Renal pelvis (tissue), 12 donors: ENCODE measurements at places on chromosomes 11 and 22. TPM values are rescaled to one million over a fixed set of nuclear protein-coding genes. Genes with fewer than 3 reads are reported as not detected.

DNA sequence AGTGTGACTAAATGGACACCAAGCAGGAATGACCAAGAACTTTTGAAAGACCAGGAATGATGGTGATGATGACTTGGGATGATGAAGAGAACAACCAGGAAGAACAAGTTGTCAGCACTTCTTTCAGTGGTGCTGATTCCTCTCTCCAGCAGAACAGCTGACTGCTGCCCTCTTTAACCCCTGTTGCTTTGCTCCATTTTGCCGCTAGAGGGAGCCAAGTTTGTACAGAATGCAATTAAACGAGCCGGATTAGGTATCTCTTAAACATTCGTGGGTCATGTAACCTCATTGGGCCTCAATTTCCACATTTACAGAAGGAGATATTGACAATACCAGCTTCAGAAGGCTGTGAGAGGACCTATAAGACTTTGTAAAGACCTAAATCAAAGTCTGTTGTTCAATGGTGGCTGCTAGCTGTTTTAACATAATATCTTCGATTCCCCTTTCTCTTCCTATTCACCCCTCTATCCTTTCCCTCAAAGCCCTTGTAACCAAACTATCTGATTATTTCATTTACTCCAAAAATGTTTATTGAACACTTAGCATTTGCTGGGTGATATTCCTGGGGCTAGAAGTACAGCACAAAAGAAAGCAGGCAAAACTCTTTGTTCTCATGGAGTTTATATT, 1.9 kb downstream of the OR4S1 start:
- peak; percentile 36 for DNase-seq

- no peak for DNase-seq
Measured at GRCh38 chr11:44568658-44569473, 3.4 kb downstream of the CD82 start.

DNA sequence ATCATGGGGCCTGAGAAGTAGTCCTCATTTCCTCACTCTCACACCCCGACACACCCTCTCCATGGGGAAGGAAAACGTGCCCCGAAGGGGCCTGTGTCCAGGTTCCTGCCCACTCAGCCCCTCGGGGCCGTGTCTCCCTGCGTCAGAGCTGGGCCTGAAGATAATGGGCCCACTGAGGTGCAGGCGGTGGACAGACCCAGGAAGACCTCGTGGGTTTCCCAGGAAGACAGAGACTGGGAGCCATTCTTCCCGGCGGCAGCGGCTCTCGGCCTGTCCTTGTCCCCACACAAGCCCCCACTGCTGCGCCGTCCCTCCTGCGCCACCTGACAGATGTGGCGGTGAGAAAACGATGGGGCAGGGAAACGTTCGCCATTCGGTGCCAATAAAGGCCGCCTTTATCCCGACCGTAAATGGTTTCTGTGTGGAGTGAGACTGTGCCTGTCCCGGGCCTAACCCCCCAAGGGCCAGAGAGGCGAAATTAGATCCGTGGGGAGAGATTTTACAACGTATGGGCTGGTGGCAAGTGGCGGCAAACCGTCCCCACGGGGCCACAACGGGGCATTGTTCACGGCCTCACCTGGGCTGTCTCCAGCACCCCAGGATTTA, 89.0 kb downstream of the CDKN1C start:
- DNase-seq = no peak

GRCh38 chr11:73784080-73784634, 3.5 kb upstream of the MRPL48 start:
- no peak for DNase-seq

- no peak for DNase-seq
Measured at GRCh38 chr11:93717501-93717900, 23.8 kb downstream of the TAF1D start.

DNA sequence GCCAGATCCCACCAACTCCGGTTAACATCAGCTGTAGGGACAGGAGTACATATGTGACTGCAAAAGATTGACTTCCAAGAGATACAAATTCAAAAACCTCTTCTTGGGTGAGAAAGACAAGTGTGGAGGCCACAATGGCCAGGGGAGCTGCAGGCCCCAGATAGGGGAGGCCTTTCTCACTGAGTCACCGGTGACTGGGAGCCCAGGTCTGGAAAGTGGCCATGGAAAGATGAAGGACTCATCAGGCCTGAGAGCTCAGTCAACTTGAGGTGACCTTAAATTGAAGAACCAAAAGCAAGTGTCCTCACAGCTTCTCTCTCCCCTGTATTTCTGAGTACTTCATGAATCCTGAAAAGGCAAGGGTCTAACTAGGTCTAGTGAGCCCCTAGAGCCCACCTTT, 90.4 kb upstream of the CLPB start:
- no peak for DNase-seq

GRCh38 chr22:37285937-37286336, 3.6 kb downstream of the CYTH4 start:
- no peak for DNase-seq

- no peak for DNase-seq
Measured at GRCh38 chr11:96267001-96267495, 75.9 kb downstream of the MAML2 start.

GRCh38 chr11:45388472-45388871, 102.3 kb upstream of the SYT13 start:
- DNase-seq = no peak

- DNase-seq = no peak
Measured at GRCh38 chr22:31646186-31647019, 15.6 kb downstream of the PISD start.

- DNase-seq = no peak
Measured at GRCh38 chr11:103929170-103929903, 107.1 kb upstream of the DDI1 start.

DNA sequence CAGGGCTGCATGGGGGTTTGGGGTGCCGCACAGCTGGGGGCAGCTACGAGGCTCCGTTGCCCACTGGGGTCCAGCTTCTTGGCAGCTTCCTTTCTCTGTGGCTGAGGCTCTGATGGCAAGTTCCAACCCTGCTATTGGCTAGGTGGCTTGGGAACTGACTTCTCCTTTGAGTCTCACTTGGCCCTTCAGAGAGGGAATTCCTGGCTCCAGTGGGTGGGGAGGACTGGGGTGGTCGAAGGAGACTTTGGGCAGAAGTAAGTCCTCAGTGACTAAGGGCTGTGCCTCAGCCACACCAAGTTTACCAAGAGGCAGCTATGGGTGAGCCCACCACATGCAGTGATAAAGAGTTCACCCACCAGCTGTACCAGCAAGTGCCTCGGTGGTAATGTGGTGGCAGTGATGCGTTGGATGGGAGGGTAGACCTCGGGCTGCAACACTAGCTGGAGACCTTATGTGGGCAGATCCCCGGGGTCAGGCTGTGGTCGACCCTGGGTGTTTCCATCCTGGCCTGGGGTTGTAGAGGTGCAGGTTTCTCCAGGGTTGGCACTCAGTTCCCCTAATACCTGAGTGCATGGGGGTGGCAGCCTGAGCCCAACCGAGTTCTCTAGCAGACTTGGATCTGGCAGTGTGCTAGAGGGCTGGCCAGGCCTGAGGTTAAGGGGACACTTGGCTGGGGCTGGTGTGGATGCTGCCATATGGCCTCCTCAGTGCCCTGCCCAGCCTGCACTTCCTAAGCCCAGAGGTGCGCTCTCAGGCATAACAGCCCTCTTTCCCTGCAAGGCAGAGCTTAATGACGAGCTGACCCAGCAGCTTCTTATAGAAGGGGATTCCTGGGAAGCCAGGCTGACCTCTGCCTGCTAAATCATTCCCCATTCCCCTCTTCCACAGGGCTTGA, 197.0 kb upstream of the CADM1 start:
- no peak for DNase-seq

- no peak for DNase-seq
Measured at GRCh38 chr11:121300972-121301699, 8.6 kb downstream of the SC5D start.

DNA sequence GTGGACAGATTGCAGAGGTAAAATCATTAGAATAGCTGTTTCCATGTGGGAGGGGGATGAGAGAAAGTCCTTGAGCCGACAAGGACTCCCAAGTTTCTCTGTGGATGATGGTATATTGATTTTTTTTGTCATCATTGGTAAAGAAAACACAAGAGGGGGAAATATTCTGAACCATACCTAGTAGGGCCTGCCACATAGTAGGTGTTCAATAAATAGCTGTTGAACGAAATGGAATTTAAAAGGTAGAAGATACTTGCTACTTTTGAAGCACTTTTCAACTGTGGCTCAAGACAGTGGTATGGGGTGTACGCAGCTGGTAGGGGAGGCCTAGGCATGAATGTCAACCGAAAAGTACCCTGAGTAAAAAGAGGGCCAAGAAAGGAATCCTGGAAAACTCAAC, 2.1 kb downstream of the CAVIN3 start:
- no peak for DNase-seq

DNA sequence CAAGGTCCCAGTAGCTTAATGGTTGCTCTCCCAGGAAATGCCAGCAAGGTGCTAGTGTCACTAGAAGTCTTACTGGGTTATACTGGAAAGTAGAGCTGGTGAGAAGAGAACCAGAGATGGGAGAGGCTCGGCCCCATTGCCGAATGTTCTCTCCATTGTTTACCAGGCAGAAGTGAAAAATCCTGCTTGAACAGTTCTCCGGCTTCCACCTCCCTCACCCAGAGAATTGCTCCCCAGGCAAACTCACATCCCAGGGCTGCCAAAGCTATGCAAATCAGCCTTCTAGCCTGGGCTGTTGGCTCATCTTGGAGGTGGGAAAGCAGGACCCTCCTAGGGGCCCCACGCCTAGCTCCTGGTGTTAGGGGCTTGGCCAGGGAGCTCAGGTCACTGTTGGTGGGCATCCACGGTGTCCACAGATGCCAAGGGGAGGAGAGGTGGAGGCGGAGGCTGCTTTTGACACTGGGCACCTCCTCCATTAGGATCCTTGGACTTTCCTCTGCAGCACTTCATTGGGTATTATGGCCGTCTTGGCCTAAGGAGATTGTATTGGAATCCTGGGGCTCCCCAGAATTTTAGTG, 20.1 kb downstream of the POU2F3 start:
- DNase-seq = no peak

DNA sequence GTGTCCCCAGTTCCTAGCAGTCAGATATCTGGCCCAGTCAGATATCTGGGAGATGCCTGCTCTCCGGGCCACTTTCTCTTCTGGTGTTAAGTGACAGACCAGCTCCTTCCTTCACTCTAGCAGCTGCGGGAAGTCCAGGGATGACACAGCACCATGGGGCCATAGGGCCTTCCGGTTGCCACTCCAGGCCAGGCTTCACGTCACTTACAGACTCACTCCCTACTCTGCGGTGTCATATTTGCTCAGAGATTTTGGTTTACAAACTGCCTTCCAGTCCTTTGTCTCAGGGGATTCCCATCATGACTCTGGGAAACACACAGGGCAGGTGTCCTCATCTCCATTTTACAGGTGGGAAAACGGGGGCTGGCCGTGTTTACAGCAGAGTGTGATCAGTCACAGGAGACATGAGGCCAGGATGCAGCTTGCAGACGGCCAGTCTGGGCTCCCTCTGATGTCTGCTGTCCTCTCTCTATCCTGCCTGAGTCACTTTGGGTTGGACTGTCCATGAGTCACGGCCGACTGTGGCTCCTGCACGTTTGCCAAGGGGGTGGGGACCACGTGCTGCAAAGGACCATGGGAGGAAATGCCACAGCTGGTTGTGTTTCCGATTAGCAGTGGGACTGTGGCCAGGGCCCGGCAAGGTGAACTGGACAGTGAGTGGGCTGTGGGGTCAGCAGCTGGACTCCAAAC, 8.2 kb upstream of the TBC1D22A start:
- peak; percentile 67 for DNase-seq

- DNase-seq = no peak
Measured at GRCh38 chr11:77438487-77438886, 35.4 kb downstream of the PAK1 start.

DNA sequence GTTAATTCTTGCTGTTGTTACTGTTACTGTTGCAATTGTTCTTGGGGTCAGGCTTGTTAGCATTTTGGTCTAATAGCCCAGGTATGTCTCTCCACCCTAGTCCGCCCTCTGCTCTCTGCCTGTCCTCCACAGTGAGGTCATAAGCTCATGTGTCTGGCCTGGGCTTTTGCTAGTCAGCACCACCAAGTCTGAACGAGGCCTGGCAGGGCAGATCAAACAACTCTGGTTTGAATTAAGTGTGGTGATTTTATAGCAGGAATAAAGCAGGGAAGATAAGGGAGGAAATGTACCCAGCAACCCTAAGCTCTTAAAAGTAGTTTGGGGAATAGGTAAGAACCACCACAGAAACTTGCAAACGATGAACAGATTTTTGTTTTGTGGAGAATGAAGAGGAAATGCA, 98.7 kb downstream of the ABTB2 start:
- DNase-seq = no peak

- DNase-seq = no peak
Measured at GRCh38 chr11:117822074-117823033, 2.2 kb downstream of the FXYD2 start.

DNA sequence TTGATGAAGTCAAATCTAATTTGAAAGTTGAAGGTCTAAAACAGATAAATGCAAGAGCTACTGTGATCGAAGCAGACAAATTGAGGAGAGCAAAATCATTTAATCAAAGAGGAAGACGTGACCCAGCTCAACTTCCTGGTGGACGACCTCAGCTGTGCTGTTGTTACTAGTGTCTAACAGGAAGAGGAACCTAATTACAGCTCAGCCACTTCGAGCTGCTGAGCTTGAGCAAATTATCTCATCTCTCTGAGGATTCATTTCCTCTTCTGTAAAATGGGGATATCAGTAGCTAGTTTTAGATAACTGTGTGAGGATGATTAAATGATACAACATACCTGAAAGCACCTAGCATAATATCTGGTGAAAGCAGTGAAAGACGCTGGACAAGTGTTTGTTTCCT, 48.6 kb upstream of the OLFML1 start:
- DNase-seq = no peak

DNA sequence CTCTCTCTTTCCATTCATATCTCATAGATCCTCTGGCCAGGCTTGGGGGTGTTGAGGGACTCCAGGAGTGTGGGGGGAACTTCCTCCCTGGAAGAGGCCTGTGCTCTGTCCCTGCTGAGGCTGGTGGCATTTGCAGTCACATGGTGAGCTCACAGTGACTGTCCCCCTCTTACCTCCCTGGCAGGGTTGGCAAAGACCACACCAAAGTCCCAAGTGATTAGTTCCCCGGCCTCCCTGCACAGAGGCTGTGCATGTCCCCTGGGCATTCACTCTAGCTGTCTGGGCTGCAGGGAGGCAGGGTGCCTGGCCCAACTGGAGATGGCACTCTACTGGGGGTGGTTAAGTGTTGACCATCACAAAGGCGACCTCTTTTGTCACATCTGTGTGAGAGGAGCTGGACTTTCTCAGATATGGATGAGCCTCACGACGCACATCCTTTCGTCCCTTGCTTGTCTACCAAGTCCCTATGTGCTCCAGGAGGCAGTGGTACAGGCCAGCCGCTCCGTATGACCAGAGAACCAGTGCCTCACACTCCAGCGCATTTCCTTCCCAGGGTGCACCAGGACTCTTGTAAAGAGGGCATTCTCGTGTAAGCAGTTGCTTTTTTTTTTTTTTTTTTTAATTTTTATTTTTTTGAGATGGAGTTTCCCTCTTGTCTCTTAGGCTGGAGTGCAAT, 8.8 kb downstream of the TANGO2 start:
- no peak for DNase-seq

ZNF280A gene
- polyA plus RNA-seq = not detected

TMEM25 gene
- polyA plus RNA-seq = 33.9 TPM

PANX3 gene
- not detected for polyA plus RNA-seq

FGF19 gene
- polyA plus RNA-seq = 1.1 TPM

FAM83F gene
- polyA plus RNA-seq = 2.2 TPM

OR4D5 gene
- not detected for polyA plus RNA-seq

CABP7 gene
- polyA plus RNA-seq = 0.11 TPM

CD3E gene
- 0.36 TPM for polyA plus RNA-seq

APOA4 gene
- polyA plus RNA-seq = 0.06 TPM

CD3D gene
- polyA plus RNA-seq = not detected

KRTAP5-9 gene
- polyA plus RNA-seq = 0.64 TPM

SPINDOC gene
- 39.0 TPM for polyA plus RNA-seq

MOGAT2 gene
- 1.0 TPM for polyA plus RNA-seq
